ENCODE measurements at places on chromosomes 5 and 9.

DNA sequence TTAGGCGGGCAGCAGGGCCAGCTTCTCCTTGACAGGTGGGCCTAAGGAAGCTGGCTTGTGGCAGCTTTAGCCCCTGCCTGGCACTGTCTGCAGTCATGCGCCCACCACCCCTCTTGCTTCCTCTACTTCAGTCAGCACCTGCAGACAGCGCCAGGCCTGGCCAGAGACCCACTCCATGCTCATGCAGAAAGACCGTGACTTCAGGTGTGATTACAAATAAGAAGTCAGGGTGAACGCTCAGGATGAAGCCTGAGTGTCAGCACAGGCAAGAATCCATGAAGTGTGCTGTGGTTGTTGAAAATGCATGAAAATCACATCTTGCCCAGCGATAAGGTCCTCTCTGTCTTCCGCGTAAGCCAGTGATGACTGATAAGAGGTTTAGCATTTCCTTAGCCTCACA, 3.4 kb downstream of the CSF2 start:
- DNase-seq = no peak

DNA sequence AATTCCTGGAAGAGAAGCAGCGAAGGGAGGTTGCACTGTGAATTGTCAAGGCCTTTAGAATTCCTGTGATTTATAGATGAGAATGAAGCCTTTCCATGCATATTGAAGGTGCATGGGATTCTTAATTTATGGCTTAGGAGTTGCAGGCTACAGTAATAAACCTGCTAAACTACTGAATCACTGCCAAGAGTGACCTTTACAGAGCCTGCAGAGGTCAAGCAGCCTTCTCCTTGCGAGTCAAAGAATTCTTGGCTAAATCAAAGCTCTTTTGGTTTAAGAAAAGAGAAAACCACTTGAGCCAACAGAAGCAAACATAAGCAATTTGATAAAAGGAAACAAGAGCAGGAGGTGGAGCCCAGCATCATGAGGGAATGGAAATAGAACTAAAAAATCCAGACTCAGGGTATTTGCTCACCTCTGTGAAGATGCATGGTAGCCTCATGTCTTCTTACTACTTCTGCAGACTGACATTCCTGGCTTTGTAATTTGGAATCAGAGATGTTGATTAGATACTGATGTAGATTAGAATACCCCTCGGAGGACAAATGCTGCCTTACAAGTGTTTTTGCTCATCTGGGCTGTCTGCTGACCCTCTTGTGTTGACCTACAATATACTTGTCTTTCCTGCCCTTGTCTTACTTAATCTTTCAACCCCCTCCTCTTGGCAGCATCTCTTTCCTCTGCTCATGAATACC, 90.3 kb upstream of the IFNK start:
- no peak for DNase-seq

- DNase-seq = no peak
These were observed 165.5 kb upstream of the CD180 start for GRCh38 chr5:67361932-67362729.

GRCh38 chr5:94744906-94745305, 126.4 kb downstream of the SLF1 start:
- no peak for DNase-seq

- DNase-seq = no peak
These were observed 2.0 kb upstream of the CXXC5 start for GRCh38 chr5:139646111-139646510.

GRCh38 chr5:25090854-25091253, 446.1 kb upstream of the CDH10 start:
- DNase-seq = no peak

- no peak for DNase-seq
These were observed 62.0 kb upstream of the GLRX start for GRCh38 chr5:95884511-95884910.

- DNase-seq = no peak
These were observed 283.6 kb downstream of the EBF1 start for GRCh38 chr5:158816011-158816696.

DNA sequence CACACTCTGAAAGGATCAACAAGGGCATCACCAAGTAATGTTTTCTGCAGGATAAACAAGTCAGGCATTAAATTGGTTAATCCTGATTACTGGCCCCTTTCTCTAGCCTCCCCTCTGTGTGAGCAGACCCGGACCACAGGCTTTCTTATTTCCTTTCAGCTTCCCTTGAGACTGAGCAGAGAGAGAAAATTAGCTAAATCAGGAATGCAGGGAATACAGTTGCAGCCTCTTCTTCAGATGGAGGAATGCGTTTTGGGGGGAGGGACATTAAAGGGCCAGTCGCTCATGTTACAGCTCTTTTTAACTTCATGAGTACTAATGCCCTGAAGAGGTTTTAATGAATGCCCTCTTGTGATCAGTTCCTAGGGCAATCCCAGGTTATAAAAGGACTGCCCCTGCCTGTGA, 19.8 kb downstream of the PCDHAC2 start:
- DNase-seq = no peak

- DNase-seq = no peak
These were observed 2.5 kb downstream of the SH3PXD2B start for GRCh38 chr5:172451771-172452197.

DNA sequence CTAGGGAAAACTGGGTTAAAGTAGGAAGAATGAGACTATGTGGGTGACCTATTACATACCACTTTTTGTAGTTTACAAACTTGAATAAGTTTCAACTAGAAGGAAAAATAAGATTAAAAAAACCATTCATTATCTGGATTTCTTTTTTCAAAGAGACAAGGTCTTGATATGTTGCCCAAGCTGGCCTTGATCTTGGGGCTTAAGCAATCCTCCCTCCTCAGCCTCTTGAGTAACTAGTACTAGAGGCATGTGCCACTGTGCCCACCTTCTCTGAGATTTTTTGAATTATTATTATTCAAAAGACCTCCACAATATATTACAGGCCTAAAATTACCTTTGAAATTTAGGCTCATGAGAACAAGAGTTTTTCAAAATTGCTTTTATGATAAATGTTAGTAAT, 63.2 kb downstream of the NR2F1-AS1 start:
- DNase-seq = no peak

- no peak for DNase-seq
These were observed 414.0 kb upstream of the IRX1 start for GRCh38 chr5:3181671-3182070.

DNA sequence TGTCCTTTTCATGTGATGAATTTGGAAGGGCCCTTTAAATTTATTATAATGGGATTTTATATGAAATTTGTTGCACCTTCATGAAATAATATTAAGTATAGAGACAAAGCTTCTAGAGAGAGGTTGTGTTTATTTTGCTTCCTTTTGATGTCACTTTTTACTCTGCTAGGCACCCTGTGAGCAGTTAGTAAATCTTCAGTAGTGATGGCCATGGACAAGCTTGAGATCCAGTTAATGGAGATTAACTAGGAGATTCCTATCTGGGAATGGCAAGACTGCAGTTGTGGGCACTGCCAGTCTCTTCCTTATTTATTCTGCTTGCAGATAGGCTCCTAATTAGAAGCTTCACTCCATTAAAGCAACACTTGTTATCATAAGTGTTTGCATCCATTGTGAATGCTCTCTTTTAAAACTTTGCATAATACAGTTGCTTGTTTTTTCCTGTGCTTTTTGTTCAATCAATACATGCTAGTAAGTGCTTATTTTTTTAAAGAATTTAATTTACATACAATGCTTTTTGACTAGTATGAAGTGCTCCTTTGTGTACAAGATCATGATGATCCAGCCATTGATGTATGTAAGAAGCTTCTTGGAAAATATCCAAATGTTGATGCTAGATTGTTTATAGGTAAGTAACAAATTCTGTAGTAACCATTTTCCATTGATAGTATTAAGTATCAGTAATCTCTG, 25.9 kb downstream of the UGCG start:
- no peak for DNase-seq

DNA sequence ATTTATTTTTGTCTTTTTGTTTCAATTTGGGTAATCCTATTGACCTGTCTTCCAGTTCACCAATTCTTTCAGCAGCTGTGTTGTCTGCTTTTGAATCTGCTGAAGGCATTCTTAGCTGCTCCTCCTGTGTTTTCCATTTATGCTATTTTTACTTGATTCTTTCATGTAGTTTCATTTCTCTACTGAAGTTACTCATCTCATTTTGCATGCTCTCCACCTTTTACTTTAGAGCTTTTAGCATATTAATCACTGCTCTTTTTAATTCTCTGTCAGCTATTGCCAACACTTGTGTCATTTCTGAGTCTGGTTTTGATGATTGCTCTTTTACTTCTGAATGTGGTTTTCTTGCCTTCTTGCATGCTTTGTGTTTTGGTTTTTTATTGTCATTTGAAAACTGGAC, 496.0 kb upstream of the CLINT1 start:
- DNase-seq = no peak

DNA sequence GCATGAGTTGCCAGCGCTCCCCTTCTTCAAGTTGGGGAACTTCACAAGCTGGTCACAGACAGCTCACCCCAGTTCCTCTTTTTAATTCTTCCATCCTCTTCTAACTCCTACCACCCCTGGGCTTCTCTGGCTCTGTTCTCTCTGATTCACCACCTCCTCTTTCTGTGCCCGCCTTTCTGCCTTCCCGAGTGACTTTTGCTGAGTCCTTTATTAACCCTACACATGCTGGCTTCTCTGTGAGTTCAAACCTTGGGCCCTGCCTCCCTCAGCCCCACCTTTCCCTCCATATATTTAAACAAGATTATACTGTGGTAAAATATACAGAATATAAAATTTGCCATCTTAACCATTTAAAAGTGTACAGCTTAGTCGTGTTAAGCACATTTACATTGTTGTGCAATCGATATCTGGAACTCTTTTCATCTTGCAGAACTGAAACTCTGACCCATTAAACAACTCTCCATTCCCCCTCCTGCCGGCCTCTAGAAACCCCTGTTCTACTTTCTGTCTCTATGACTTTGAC, 32.0 kb downstream of the SLC46A2 start:
- DNase-seq = no peak

Data from caudate nucleus (tissue), 63 donors.